ENCODE measurements at places on chromosomes 7 and 10. TPM values are rescaled to one million over a fixed set of nuclear protein-coding genes. Genes with fewer than 3 reads are reported as not detected.

ASZ1 gene
- total RNA-seq, result not detected

WDR91 gene
- total RNA-seq, result 6.7 TPM

RAMP3 gene
- not detected for total RNA-seq

GARIN1A gene
- total RNA-seq, result 0.88 TPM

FOXP2 gene
- total RNA-seq, result not detected

WAPL gene
- total RNA-seq, result 46.2 TPM

KIAA1217 gene
- total RNA-seq, result 2.0 TPM

HOXA9 gene
- total RNA-seq, result 14.2 TPM

C10orf143 gene
- total RNA-seq, result 0.29 TPM

GPR141 gene
- total RNA-seq, result not detected

FKBP6 gene
- not detected for total RNA-seq

MSMB gene
- total RNA-seq, result not detected

CD36 gene
- total RNA-seq, result 8.8 TPM

AKR1C1 gene
- total RNA-seq, result 14.4 TPM

OGDH gene
- total RNA-seq, result 172 TPM

IFRD1 gene
- 47.5 TPM for total RNA-seq

SPDYE6 gene
- total RNA-seq, result not detected

GRID2IP gene
- not detected for total RNA-seq

All from placental pericyte (primary cell).